ENCODE measurements at places on chromosomes 12 and 14. TPM values are rescaled to one million over a fixed set of nuclear protein-coding genes. Genes with fewer than 3 reads are reported as not detected.

PIK3C2G gene
- not detected for total RNA-seq

GRCh38 chr12:54051026-54051842 is 2.4 kb upstream of the HOXC4 start:
- no peak overlapping the region for H3K27ac ChIP-seq
- no peak overlapping the region for H3K4me3 ChIP-seq
- H3K27me3 ChIP-seq: peaks cover 30% of the 10 kb centered on the region
- no peaks in the 10 kb centered on the region for H3K36me3 ChIP-seq

DNA sequence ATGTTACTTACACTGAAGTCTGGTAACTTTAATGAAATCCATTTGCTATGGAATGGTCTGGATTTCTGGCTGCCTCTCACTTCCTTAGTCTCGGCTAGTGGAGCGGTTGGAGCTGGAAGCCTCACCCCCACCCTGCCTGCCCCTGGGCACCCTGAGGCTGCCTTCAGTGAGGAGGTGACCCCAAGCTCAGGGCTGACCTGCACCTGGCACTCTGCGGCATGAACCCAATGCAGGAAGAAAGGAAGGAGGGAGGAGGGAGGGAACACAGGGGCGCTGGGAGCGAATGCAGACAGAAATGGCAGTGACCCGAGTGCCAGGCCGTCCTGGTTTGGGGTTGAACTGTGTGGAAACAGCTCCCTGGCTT is 353.1 kb downstream of the TMEM121 start:
- no peaks in the 10 kb centered on the region for H3K36me3 ChIP-seq
- no peak overlapping the region for H3K27ac ChIP-seq
- no peak overlapping the region for H3K4me3 ChIP-seq
- H3K27me3 ChIP-seq: no peaks in the 10 kb centered on the region
- H3K4me1 ChIP-seq: no peaks in the 10 kb centered on the region
- DNase-seq: no peak

GRCh38 chr14:99744199-99744872 is 48.9 kb upstream of the EML1 start:
- H3K27ac ChIP-seq: no peak overlapping the region
- no peaks in the 10 kb centered on the region for H3K36me3 ChIP-seq
- no peaks in the 10 kb centered on the region for H3K27me3 ChIP-seq
- H3K4me3 ChIP-seq: no peak overlapping the region

GPX2 gene
- 0.93 TPM for total RNA-seq

- H3K4me3 ChIP-seq: no peak overlapping the region
- DNase-seq: no peak
- H3K27ac ChIP-seq: no peak overlapping the region
- no peaks in the 10 kb centered on the region for H3K36me3 ChIP-seq
- no peaks in the 10 kb centered on the region for H3K27me3 ChIP-seq
These were observed 78.6 kb downstream of the CHST11 start for GRCh38 chr12:104535369-104535768.

FSCB gene
- not detected for total RNA-seq

All from T-cell (primary cell).